ENCODE measurements at places on chromosomes 5 and 9.

DNA sequence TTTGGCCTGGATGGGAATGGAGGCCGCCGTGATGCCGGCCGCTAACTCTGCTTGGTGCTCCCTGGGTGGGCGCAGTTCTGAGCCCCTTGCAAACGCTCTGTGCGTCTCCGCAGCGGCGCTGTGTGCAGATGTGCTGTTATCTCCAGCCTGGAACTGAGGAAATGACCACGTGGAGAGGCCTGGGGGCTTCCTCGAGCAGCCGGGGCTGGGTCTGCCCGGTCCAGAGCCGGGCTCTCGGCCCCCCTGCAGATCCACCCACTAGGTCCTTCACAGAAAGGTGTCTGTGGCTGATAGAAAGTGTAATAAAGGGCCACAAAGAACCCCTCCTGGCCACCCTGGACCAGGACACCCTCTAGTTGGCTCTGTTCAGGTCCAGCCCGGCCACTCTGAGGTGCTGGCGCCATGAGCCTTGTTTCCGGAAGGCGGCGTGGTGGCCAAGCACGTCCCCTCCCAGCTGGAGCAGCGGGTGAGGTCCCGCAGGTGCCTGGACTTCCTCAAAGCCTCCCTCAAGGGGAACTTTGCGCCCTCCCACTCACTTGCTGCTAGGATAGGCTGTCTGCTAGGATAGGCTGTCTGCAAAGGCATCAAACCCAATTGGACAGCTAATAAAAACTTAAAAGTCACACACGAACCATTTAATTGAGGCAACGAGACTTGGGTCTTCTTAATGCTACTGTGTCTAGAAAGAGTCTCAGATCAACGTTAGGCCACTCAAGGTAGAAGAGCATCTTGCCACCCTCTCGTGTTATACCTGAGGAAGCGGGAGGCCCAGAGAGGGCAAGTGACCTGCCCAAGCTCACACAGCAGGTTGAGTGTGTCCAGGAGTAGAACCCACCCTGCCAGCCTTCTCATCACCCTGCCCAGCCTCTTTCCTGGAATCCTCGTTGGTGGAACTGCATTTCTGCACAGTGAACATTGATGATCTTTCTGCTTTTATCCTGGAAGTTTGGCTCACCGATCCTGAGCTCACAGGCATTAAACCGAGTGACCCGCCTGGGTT is 109.3 kb upstream of the FCN2 start:
- peak; percentile 28 for DNase-seq

- DNase-seq, result no peak
These were observed 235.4 kb downstream of the FSTL4 start for GRCh38 chr5:133376986-133377385.

DNA sequence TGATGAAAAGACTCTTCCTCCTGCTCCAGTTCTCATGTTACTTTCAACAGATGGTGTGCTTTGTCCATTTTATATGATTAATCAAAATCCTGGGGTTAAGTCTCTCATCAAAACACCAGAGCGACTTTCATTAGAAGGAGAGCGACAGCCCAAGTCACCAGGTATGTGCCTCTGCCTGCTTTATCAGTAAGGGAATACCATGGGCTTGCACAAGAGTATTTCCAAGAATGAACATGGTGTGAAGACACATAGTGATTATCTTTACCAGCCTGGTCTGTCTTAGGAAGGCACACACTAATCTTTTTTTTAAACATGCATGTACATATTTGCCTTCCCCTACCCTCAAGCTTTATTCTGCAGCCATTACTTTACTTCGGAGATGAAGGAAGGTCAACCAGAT is 15.2 kb downstream of the NUP214 start:
- DNase-seq, result no peak

DNA sequence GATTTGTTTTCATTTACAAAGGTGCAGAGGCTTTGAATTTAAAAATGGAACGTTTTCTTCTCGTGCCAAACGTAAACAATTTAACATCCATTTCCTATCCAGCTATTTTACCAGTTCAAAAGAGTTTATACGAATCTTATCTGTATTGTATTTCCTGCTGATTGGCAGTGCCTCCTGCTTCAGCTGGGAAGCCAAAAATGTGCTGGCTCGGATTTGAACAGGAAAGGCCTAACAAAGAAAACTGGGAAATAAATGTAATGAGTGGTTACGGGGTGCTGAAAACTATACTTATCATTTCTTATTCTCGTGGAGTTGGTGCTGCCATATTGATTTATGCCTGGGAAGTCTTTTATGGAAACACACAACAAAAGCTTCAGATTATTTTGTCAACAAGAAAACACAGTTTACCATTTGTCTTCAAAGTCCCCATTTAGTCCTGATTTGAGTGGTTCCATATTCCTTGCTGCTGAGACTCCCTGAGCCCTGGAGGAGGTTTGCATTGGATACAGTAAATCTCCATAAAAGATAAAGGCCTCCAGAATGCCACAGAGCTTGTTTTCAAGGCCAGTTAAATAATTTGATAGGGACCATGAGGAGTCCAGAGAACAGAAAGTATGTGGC is 507.4 kb downstream of the RASEF start:
- DNase-seq, result no peak

GRCh38 chr5:84063041-84063440 is 321.6 kb downstream of the EDIL3 start:
- DNase-seq, result no peak

GRCh38 chr9:131580358-131580757 is 35.0 kb downstream of the PRRT1B start:
- no peak for DNase-seq

DNA sequence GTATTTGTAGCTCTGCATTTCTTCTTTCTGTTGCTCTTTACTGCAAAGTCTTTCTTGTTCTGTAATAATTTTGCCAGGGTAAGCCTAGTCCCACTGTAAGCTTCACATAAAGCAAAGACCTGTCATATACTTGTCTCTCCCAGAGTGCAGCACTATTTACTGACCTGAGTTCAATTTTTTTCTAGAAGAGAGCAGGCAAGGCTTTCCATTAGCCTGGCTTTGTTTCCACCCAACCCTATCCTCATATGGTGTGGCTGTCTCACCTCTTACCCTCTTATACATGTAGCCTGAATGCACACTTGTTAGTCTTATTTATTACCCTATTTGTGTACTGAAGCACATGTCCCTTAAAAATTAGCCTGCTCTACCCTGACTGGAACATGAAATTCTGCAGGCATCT is 170.4 kb downstream of the EFNA5 start:
- no peak for DNase-seq

GRCh38 chr5:29720954-29721353 is 1472.5 kb upstream of the CDH6 start:
- DNase-seq, result no peak

- DNase-seq, result no peak
These were observed 121.8 kb downstream of the CAVIN4 start for GRCh38 chr9:100699668-100700067.

- no peak for DNase-seq
These were observed 73.0 kb upstream of the SMIM23 start for GRCh38 chr5:171712616-171713015.

GRCh38 chr9:80699511-80699998 is 989.8 kb downstream of the TLE1 start:
- no peak for DNase-seq

GRCh38 chr9:120936764-120937122 is 10.1 kb upstream of the TRAF1 start:
- no peak for DNase-seq

DNA sequence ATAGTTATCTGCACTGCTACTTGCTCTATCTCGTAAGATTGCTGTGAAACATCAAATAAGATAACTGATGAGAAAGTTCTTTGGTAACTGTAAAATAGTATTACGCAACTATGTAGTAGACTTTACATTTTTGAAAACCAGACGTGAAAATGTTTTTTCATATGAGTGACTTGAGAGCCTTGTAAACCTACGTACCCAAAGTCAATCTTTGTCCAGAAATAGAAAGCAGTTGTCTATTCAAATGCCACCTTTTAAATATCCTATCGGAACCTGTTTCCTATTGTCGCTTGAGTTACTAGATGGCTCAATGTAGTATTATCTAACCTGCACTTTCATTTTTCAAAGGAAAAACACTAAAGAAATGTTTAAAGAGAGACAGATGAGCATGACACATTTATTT is 1.6 kb downstream of the FNIP1 start:
- DNase-seq, result no peak

- no peak for DNase-seq
These were observed 231.7 kb downstream of the SYK start for GRCh38 chr9:91033270-91033669.

DNA sequence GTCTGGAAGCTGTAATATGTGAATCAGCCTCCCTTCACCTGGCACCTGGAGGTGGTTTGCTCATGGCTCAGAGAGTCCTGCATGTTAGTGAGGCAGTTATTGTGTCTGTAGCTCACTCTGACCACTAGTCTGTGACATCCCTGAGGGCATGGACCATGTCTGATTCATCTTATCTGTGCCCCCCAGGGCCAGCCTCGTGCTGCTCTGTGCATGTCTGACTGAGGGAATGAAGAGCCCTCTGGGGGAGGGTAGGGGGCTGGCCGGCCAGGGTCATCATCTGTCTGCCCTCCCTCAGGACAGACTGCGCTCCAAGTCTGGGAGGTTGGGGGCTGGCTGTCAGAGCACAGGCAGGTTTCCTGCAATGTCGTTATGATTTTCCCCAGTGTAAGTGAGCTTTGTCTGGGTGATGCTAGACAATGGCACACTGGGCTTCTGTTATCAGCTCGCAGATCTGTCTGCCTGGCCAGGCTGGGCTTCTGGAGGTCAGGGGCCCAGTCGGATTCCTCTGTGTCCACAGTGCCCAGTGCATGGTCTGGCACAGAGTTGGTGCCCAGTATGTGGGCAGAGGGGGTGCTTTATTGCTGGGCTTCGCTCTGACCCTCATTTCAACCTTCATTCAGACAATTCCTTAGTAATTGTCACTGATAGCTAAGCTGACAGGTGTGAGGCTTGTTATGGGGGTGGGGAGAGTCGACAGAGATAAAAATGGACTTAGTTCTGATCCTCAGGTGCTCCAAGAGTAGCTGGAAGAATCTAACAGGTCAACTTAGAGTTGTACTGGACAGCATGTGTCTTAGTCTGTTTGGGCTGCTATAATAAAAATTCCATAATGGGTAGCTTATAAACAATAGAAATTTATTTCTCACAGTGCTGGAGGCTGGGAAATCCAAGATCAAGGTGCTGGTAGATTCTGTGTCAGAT is 85.7 kb upstream of the SHB start:
- DNase-seq, result no peak

- DNase-seq, result no peak
These were observed 266.0 kb downstream of the DTWD2 start for GRCh38 chr5:118722122-118723020.

DNA sequence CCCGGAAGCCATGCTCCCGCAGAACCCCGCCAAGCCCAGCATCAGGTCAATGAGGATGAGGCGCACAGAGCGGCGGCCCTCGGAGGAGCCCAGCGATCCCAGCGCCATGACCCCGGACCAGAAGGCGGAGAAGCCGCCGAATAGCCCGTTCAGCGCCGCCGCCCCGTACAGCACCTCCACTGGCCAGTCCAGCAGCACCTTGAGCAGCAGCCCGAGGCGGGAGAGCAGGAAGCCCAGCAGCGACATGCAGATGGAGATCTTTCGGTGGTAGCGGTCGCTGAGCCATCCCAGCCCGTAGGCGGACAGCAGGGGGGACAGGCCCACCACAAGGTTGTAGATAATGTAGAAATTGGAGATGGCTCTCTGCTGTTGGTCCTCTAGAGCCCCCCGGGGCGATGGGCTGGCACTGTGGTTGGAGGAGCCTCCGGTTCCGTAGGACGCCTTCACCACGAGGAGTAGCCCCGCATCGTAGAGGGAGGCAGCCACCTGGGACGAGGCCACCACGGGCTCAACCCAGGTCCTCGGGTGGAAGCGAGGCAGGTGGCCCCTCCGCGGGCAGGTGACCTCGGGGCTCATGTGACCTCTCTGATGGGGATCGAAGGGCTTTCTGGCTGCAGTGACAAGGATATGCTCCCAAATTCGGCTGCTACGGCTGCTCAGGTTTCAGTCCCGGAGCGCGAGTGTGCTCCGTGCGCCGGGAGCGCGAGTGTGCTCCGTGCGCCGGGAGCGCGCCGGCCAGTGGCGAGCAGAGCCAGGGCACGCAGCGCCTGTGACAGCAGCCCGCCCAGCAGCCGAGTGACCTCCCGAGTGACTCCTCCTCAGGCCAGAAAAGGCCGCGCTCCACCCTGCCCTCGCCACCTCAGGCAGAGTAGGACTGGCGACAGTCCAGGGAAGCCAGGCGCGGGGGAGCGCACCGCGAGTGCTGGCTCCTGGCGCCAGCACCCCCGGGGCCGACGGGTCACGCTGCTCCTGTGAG is at the start of gene SLC46A2:
Gene SLC46A2, minus strand, starts transcription at position 771 of the 976 bp plus-strand sequence. Its CDS starts 195 bp downstream, at position 576.
- DNase-seq, result no peak

GRCh38 chr9:9913276-9913832 is 699.4 kb downstream of the PTPRD start:
- DNase-seq, result no peak

Measured in activated naive CD8-positive, alpha-beta T cell treated with anti-CD3 and anti-CD28 coated beads, Interleukin-2, amount 50 U/mL, for 24 hours (primary cell).